Activated CD8-positive, alpha-beta memory T cell treated with anti-CD3 and anti-CD28 coated beads for 4 hours (primary cell): ENCODE measurements at places on chromosomes 3 and 15.

DNA sequence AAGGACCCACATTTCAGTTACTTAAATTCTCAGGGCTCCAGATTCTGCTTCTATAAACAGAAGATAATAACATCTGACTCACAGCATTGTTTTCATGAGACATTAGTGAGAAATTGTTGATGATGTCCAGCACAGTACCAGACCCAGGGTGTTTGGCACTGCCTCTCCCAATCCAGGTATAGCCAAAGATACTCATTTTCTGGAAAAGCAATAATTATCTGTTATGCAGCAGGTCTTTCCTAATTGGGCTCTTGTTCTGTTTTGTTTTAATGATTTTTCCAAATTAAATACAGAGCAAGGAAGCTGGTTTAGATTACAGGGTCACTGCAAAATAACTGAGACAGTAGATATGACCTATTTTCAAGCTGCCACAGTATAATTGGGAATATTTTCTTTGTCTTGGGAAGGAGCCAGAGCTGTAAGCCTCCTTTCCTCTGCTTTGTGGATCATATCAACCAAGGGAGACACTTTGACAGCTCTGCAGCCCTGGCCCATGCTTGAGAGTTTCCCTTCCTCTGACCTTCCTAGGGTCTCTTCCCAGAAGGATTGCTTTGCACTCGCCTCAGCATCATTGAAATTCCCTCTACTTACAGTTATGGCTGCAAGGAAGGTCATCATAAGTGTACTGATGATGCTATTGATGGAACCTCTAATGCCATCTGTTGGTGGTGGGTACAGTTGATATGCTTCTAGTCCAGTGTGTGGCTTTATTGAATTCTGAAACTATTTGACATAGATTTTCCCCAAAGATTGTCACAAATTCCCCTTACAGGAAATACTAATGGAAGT, 522.4 kb upstream of the ADAMTS9 start:
- no peak for DNase-seq

GRCh38 chr3:54917174-54917573, 10.7 kb downstream of the LRTM1 start:
- DNase-seq = no peak

DNA sequence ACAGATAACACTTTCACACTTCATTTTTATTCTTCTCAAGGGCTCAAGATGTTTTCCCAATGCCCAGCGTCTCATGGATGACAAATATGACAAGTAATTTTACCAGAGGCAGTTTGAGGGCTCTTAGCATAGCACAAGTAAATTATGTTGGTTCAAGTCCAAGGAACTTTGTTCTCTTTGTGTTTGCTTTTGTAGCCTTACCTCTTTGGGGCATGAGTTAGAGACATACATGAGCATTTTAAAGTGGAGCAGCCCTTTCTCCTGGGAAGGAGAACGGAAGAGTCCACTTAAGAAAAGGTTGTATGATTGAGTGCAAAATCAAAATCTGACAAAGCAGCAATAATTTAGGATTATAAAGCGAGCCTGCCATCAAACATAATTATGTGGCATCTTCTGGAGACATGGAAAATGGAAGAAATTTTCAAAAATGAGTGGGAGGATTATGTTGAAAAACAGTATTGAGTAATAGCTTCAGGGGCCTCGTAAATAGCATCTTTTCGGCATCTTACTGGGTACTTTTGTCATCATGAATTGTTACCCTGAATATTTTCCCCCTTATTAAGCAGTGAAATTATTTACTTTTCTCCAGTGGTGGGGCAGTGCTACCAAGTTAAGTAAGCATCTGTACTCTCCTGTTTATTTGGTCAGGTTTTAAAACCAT, 65.9 kb downstream of the PGPEP1L start:
- no peak for DNase-seq

- DNase-seq = no peak
Measured at GRCh38 chr15:27585041-27585640, 514.0 kb downstream of the OCA2 start.

DNA sequence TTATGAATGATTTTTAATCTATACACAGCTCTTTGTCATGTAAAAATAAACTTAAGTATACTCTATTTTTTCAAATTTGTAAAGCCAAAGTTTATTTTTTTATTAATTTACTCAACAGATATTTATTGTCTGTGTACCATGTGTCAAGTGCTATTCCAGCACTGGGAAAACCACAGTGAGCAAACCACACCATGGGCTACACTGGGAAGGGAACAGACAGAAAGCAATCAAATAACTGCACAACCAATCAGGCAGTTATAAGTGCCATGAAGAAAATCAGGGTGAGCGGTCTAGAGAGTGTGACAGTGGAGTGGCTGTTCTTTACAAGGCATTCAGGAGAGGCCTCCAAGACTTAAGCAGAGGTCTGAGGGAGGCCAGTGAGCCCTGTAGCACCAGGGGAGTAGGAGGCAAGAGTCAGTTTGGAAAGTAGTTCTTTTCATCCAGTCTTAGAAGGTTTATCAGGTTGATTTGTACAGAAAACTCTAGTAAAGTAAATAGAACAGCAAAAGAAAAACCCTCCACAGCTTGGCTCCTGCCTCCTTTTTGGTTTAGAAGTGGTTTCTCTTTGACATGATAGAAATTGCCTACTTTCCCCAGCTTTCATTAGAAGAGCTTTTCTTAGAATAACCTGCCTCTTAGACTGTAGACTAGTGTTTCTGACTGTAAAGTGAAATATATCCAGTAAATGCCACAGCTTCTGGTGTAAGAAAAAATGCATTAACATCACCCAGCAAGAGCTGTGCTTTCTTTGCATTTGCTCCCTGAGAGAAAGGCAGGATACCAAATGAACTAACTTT, 13.7 kb downstream of the EIF2AK4 start:
- no peak for DNase-seq

DNA sequence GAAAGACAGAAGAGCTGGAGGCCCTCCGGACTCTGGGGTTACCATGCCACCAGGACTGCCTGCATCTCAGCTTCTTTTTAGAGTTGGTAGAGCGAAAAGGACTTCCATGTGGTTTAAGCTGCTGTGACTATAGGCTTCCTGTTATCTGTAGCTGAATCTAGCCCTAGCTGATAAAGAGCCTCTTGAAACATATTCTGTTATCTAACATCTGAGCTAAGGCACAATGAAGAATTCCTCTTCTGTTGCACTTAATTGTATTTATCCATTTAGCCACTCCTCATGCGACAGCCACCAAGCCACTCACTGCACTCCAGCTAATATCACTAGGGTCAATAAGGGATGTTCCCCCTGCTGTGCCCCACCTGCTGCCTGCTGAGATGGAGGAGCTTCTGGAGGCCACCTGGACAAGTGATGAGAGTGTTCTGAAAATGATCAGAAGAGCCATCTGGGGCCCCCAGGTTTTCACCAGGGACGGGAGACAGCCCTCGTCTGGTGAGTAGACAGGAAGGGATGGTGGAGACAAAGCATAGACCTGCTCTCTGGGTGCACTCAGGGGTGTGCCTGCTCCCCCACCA, 94.6 kb upstream of the PLXNA1 start:
- DNase-seq = no peak

- DNase-seq = no peak
Measured at GRCh38 chr3:183310936-183311335, 57.9 kb downstream of the B3GNT5 start.

DNA sequence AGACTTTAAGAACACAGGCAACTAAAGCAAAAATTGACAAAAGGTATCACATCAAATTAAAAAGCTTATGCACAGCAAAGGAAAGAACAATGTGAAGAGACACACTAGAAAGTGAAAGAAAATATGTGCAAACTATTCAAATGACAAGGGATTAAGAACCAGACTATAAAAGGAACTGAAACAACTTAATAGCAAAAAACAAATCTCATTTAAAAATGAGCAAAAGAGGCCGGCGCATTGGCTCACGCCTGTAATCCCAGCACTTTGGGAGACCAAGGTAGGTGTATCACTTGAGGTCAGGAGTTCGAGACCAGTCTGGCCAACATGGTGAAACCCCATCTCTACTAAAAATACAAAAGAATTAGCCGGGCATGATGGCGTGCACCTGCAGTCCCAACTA, 14.4 kb downstream of the NGLY1 start:
- DNase-seq = no peak

DNA sequence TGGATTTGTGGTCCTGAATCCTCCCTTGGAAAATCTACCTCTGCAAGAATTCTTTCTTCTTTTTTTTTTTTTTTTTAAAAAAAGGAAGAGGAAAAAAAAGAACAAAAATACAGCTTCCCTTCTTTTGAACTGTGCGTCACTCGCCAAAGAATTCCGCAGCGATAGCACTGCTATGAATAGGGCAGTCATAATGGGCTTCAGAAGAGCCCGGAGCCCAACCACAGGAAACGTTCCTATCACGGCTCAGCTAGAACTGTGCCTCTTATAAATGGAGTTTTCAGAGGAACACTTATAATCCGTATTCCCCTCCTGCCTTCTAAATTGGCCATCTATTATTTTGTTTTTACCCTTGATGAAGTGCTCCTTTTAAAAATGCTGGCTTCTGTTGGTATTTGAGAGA, 227.7 kb downstream of the ADAMTS17 start:
- DNase-seq = no peak

DNA sequence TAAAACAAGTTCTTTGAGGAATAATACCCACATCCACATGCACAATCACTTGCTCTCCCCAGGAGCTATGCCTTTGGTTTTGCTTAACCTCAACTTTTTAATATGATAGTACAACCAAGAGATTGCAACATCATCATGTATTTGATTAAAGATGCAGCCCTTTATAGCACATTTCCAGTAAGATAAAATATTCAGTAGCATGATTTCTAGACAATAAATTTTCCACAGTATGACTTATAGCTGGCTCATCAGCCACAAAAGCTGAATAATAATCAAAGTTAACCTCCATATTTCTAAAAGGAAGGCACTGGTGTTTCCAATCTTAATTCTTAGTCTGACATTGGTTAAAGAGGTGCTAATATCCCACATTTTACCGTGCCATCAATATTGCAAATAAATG, 622.5 kb downstream of the TBL1XR1 start:
- no peak for DNase-seq

DNA sequence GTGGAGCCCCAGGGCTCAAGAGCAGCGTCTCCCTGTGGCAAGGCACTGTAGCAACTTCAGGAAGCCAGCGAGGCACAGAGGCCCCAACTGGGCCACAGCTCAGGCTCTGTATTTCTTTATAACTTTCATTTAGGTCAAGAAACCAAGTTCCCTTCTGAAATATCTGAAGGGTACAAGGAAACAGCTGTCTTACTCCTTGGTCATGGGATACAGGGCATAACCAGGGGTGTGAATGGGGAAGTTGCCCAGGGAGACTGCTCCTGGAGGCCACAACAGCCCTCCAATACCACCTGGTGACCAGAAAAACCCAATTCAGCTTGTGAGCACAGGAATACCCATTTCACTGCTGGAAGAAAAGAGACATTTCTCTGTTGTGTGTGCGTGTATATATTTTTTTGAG, 13.3 kb upstream of the SPTBN5 start:
- DNase-seq = no peak

- DNase-seq = no peak
Measured at GRCh38 chr3:119149484-119149883, 3.5 kb downstream of the TEX55 start.

DNA sequence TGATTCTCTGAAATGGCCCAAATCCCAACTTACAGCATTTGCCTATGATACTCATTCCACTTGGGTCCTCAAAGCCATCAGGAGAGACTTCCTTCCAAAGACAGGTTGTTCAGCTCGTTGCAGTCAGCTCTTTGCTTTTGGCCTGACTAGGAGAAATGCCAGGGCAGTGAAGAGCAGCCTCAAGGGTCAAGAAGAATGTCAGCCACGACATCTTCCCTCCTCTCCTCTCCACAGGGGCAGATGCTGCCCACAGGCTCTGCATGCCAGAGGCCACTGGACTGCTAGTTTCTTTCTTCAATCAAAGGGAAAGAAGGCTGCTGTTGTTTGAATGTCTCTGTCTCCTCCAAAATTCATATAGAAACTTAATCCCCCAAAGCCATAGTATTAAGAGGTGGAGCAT, 201.7 kb upstream of the PFN2 start:
- DNase-seq = no peak

DNA sequence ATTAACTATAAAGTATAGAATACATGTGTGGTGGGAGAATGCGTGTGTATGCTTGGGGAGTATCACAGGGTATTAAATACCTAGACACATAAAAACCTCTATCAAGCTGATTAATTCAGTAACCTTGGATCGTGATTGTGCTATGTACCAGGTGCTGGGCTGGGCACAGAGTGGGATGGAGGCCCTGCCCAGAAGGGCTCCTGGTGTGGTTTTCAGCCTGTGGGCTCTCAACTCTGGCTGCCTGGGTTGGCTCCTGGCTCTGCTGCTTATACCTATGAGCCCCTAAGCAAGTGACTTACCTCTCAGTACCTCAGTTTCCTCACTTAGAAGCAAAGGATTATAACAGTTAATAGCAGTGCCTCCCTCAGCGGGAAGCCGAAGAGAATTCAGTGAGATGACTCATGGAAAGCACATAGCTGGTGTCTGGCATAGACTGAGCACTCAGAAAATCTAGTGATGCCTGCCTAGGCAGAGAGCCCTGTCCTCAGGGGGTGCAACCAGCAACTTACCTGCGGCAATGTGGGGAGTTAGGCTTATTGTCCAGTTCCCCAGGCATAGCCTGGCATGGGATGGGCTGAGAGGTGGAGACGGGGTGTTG, 90.6 kb upstream of the MYZAP start:
- DNase-seq = no peak

GRCh38 chr3:172465281-172465680, 17.0 kb upstream of the GHSR start:
- DNase-seq = no peak

DNA sequence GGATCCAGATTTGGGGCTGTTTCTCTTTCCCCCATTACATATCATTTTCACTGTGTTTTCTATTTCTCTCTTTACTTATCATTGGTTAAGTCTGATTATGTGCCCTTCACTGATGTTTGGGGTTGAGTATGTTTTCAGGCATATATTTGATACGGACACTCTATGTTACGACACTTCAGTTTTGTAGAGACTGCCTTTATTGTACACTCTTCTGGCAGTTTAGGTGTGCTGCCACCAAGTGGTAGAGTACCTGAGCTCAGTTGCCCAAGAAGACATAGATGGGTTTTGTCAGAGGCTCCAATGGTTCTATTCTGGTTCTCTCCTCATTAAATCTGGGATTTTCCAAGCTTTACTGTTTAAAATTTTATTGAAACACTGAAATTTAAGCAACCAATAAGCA, 255.0 kb upstream of the ROPN1 start:
- DNase-seq = no peak

GRCh38 chr3:126133606-126134005, 46.8 kb downstream of the ALDH1L1 start:
- no peak for DNase-seq

DNA sequence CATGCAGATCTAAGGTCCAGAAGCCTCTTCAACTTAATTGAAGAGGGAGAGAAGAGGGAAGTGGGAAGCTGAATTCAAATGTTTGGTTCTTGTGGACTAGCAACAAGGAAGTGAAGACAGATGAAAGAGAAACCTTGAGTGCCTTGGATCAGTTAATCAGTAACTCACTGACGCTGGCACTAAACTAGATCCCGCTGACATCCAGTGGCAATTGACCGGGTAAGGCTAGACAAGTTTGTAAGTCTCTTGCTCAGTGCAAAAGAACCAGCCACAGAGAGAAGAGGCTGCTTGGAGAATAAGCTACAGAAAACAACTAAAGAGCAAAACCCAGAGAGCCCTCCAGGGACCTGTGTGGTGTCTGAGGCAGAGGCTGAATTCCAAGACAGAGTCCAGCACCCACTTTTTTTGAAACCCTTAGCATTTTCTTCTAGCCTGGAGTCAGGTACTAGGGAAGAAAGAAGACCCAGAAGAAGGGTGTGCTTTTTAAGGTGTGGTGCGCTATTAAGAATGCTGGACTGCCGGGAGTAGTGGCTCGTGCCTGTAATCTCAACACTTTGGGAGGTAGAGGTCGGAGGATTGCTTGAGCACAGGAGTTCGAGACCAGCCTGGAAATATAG, 6.9 kb downstream of the PLCH1 start:
- DNase-seq = no peak

- DNase-seq = no peak
Measured at GRCh38 chr15:101083336-101084045, 164.3 kb downstream of the LRRK1 start.
